Activated CD8-positive, alpha-beta memory T cell treated with anti-CD3 and anti-CD28 coated beads for 48 hours (primary cell): ENCODE measurements at places on chromosomes 3 and 15.

DNA sequence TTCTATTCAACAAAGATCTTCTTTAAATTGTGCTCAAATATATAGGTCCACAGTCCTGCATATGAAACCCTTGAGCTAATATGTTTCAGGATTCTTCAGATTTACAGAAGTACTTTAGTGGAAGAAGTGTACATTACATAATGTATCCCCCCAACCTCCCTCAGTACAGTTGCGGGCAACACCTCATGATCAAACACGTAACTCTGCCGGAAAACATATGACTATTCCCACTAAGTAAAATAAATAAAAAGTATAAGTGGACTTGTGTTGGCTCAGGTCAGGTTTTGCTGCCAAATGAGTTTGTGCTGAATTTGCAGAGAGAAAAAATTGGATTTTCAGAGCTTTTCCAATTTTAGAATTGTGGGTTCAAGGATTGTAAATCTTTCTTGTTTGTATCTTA, 267.6 kb upstream of the MDFIC2 start:
- no peak for DNase-seq

- DNase-seq, result no peak
Observed at GRCh38 chr3:26307192-26307591, 315.4 kb upstream of the LRRC3B start.

GRCh38 chr15:81311752-81312464, 12.0 kb downstream of the STARD5 start:
- no peak for DNase-seq

- DNase-seq, result no peak
Observed at GRCh38 chr3:82676356-82677026, 915.0 kb upstream of the GBE1 start.

DNA sequence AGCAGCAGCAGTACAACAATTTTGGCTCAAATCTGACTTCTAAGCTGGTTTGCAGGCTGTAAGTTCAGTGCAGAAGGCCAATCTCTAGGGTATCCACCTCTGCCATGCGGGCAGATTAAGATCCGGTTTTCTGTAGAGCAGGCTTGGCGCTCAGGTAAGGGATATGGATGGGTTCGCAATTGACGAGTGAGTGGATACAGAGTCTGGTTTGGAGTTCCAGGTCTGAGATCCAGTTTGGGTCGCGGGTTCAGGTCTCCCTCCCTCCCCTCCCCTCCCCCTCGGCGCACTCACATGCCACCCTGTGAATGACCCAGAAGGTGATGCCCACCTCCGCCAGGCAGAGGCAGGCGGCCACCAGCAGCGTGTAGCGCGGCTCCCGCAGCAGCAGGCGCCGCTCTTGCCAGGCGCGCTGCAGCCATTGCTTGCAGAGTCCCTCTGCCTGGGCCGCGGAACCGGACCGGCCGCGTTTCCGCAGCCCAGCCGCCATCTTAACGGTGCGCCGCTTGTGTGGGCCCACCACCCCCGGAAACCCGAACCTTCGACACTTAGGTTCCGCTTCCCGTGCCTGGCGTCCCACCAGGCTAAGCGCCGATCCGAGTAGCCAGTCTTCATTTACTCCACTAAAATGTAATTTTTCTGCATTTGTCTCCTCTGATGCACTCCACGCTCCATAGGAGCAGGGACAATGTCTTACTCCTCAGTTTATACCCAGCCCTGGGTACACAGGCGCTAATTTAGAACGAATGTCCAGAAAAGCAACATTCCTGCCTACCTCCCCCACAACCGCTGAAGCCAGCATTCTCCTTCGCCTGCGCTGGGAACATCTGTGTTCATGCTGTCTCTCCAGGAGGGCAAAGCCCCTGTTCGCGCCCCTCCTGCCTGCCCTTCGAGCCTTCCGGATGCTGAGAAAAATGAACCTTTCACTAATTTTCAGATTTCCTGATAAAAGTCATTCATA, at the start of gene ALG3:
TSS of gene ALG3 (minus strand) at position 509 of the 958 bp plus-strand sequence. CDS start at position 487, 22 bp downstream.
- DNase-seq, result peak; percentile 74

DNA sequence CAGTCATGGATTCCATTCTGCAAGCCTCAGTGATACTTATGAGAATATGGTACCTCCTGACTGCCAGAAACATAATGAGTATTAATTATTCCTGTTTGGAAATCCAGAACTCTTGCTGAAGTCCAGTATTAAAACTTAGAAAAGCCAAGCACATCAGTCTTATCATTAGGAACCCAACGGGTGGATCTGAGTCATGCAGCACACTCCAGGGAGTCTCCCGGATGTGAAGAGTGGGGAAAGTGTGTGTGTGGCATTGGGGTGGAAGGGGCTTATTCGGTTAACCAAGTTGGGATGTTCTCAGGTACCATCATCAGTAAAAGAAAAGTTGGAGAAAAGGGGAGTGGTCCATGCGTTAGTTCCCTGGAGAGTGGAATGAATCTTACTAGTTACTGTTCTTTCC, 181.1 kb downstream of the PLCL2 start:
- DNase-seq, result no peak

- no peak for DNase-seq
Observed at GRCh38 chr3:37545479-37545878, 316.2 kb upstream of the CTDSPL start.

- no peak for DNase-seq
Observed at GRCh38 chr15:77457191-77457904, 36.7 kb downstream of the HMG20A start.

DNA sequence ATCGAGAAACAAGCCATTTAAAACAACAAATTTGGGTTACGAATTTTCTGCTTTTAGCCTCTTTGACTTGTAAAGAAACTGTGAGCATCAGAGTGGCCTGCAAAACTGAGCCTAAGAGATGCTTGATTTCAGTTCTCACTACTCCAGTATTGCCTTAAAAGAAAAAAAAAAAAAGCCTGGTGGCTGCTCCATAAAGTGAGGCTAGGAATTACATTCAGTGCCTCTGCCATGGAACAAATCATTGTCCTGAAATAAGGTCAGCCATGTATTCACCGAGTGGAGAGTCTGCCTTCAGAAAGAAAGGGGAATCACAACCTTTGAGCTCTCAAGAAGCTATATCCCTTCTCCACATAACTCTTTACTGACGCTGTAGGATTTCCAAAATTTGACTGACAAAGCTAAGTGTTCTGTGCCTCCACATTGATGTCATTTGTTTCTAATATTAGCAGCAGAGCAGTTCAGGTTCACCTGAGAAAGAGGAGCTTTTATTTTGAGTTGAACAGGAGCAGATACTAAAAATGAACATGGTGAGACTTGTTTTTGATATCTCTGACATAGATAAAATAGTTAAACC, 137.3 kb downstream of the SSR3 start:
- DNase-seq, result no peak
